ENCODE measurements at places on chromosomes 12 and 14.

DNA sequence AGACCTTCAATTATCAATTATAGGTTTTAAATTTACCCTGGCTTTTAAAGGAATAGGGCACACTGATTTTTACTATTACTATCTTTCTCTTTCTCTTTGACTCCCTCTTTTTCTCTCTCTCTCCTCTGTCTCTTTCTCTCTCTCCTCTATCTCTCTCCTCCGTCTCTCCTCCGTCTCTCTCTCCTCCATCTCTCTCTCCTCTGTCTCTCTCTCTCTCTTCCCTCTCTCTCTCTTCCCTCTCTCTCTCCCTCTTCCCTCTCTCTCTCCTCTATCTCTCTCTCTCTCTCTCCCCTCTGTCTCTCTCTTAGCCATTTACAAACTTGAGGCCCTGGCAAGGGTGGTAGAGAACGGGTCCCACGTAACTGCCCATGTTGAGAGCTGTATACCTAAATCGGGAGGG, 62.3 kb downstream of the LRIG3 start:
- no peaks in the 10 kb centered on the region for H3K27me3 ChIP-seq
- H3K36me3 ChIP-seq: no peaks in the 10 kb centered on the region
- no peak overlapping the region for H3K27ac ChIP-seq
- H3K4me3 ChIP-seq: no peak overlapping the region

- no peaks in the 10 kb centered on the region for H3K27me3 ChIP-seq
- no peaks in the 10 kb centered on the region for H3K36me3 ChIP-seq
- no peak overlapping the region for H3K27ac ChIP-seq
- H3K4me3 ChIP-seq: no peak overlapping the region
Observed at GRCh38 chr14:50823762-50824636, 7.0 kb downstream of the NIN start.

DNA sequence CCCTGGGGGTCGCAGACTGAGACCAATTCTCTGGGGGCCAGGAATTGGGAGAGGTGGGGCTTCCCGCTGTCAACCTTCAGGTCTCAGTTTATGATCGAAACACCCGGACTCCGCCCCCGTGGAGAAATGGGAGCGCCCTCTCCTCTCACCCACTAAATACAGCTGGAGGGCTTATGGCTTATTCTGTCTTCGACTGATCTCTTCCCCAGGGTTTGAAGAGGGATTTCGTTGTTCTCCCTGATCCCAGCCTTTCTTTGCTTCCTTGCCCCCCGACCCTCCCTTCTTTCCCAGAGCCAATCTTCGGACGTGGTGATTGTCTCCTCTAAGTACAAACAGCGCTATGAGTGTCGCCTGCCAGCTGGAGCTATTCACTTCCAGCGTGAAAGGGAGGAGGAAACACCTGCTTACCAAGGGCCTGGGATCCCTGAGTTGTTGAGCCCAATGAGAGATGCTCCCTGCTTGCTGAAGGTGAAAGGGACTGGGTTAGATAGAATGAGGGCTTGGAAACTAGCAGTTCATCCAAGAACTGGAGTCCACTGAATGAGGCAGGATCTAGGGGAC, 607 bp downstream of the OS9 start:
- H3K4me1 ChIP-seq: peaks cover 13% of the 10 kb centered on the region
- no peak overlapping the region for H3K27ac ChIP-seq
- DNase-seq: no peak
- H3K36me3 ChIP-seq: peaks cover 8% of the 10 kb centered on the region
- H3K4me3 ChIP-seq: peak overlapping the region; percentile 73

DNA sequence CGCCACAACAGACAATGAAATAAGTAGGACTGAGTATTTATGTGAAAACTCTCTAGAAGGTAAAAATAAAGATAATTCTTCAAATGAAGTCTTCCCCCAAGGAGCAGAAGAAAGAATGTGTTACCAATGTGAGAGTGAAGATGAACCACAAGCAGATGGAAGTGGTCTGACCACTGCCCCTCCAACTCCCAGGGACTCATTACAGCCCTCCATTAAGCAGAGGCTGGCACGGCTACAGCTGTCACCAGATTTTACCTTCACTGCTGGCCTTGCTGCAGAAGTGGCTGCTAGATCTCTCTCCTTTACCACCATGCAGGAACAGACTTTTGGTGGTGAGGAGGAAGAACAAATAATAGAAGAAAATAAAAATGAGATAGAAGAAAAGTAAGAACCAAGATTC, 82.7 kb downstream of the VEZT start:
- peaks cover 27% of the 10 kb centered on the region for H3K36me3 ChIP-seq
- no peak for DNase-seq
- H3K4me1 ChIP-seq: peaks cover 26% of the 10 kb centered on the region
- H3K27ac ChIP-seq: no peak overlapping the region
- H3K4me3 ChIP-seq: no peak overlapping the region
- H3K27me3 ChIP-seq: no peaks in the 10 kb centered on the region

DNA sequence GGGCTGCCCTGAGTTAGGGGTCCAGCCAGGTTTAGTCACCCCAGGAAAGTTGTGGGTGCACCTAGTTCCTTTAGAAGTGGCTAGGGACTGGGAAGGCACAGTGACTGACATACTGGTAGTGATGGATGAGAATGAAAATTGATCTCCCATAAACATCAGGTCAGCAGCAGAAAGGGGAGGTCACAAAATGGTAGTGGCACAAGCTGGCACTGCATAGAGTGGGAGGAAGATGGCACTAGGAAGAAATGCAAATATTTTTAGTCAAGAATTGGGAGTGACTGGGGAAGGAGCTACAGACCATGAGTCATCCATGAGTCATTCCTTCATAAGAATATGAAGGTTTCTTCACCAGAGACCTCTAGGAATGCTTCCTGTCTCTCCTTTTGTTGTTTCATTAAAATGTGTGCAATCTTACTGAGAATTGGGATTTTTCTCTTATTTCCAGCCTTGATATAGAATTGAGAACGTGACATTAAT, 198.3 kb upstream of the AMIGO2 start:
- no peaks in the 10 kb centered on the region for H3K36me3 ChIP-seq
- peak overlapping the region; percentile 93 for H3K27ac ChIP-seq
- no peak overlapping the region for H3K4me3 ChIP-seq
- DNase-seq: peak; percentile 50

DNA sequence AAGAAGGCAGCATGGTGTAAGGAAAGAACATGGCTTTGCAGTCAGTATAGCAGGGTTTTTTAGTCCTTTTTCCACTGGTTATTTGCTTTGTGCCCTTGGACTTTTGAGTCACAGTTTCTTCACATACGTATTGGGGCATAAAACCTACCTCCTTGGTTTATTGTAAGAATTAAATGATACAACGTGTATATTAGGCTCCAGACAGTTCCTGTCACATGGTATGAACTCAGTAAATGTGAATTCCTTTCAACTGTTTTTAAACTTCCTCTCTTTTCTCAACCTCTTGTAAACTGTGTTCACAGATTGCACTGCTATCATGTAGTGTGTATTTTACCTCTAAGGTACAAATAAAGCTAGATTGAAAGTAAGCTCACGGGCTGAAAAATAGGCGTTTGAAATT, 29.5 kb downstream of the MSRB3 start:
- no peak for DNase-seq
- H3K27ac ChIP-seq: no peak overlapping the region
- no peaks in the 10 kb centered on the region for H3K4me1 ChIP-seq
- H3K4me3 ChIP-seq: no peak overlapping the region

GRCh38 chr12:39138268-39138667, 232.9 kb upstream of the CPNE8 start:
- no peak overlapping the region for H3K4me3 ChIP-seq
- H3K27me3 ChIP-seq: no peaks in the 10 kb centered on the region
- H3K27ac ChIP-seq: no peak overlapping the region
- no peak for DNase-seq
- no peaks in the 10 kb centered on the region for H3K36me3 ChIP-seq
- H3K4me1 ChIP-seq: no peaks in the 10 kb centered on the region

- no peaks in the 10 kb centered on the region for H3K4me1 ChIP-seq
- no peak overlapping the region for H3K4me3 ChIP-seq
- H3K27ac ChIP-seq: no peak overlapping the region
- H3K27me3 ChIP-seq: peaks cover 79% of the 10 kb centered on the region
- DNase-seq: no peak
Observed at GRCh38 chr12:123840765-123841425, 78.8 kb downstream of the DNAH10 start.

- no peak for DNase-seq
- H3K27ac ChIP-seq: no peak overlapping the region
- H3K36me3 ChIP-seq: no peaks in the 10 kb centered on the region
- no peaks in the 10 kb centered on the region for H3K27me3 ChIP-seq
- H3K4me3 ChIP-seq: no peak overlapping the region
- H3K4me1 ChIP-seq: no peaks in the 10 kb centered on the region
Observed at GRCh38 chr12:95185072-95185471, 32.2 kb downstream of the FGD6 start.

- no peaks in the 10 kb centered on the region for H3K36me3 ChIP-seq
- no peaks in the 10 kb centered on the region for H3K4me1 ChIP-seq
- no peak overlapping the region for H3K27ac ChIP-seq
- H3K27me3 ChIP-seq: no peaks in the 10 kb centered on the region
Observed at GRCh38 chr12:17982556-17982955, 107.4 kb downstream of the RERGL start.

GRCh38 chr14:104735830-104736642, 12.0 kb downstream of the ADSS1 start:
- H3K4me3 ChIP-seq: no peak overlapping the region
- H3K27ac ChIP-seq: no peak overlapping the region
- H3K4me1 ChIP-seq: no peaks in the 10 kb centered on the region
- H3K27me3 ChIP-seq: no peaks in the 10 kb centered on the region
- no peaks in the 10 kb centered on the region for H3K36me3 ChIP-seq

GRCh38 chr12:93121729-93122488, 192.8 kb upstream of the EEA1 start:
- H3K4me1 ChIP-seq: peaks cover 18% of the 10 kb centered on the region
- DNase-seq: peak; percentile 42
- H3K27ac ChIP-seq: peak overlapping the region; percentile 75
- H3K4me3 ChIP-seq: no peak overlapping the region
- H3K27me3 ChIP-seq: no peaks in the 10 kb centered on the region

- DNase-seq: no peak
- no peaks in the 10 kb centered on the region for H3K4me1 ChIP-seq
- peaks cover 84% of the 10 kb centered on the region for H3K27me3 ChIP-seq
- H3K27ac ChIP-seq: no peak overlapping the region
- no peaks in the 10 kb centered on the region for H3K36me3 ChIP-seq
- H3K4me3 ChIP-seq: no peak overlapping the region
Observed at GRCh38 chr14:104567141-104567956, 12.2 kb upstream of the C14orf180 start.

- no peaks in the 10 kb centered on the region for H3K36me3 ChIP-seq
- H3K27me3 ChIP-seq: peaks cover 6% of the 10 kb centered on the region
- H3K27ac ChIP-seq: no peak overlapping the region
Observed at GRCh38 chr12:96902076-96902475, 5.0 kb upstream of the NEDD1 start.

GRCh38 chr12:4068981-4069669, 195.9 kb upstream of the PARP11 start:
- peaks cover 40% of the 10 kb centered on the region for H3K27me3 ChIP-seq
- no peaks in the 10 kb centered on the region for H3K36me3 ChIP-seq
- H3K27ac ChIP-seq: no peak overlapping the region
- no peak for DNase-seq
- H3K4me1 ChIP-seq: no peaks in the 10 kb centered on the region

DNA sequence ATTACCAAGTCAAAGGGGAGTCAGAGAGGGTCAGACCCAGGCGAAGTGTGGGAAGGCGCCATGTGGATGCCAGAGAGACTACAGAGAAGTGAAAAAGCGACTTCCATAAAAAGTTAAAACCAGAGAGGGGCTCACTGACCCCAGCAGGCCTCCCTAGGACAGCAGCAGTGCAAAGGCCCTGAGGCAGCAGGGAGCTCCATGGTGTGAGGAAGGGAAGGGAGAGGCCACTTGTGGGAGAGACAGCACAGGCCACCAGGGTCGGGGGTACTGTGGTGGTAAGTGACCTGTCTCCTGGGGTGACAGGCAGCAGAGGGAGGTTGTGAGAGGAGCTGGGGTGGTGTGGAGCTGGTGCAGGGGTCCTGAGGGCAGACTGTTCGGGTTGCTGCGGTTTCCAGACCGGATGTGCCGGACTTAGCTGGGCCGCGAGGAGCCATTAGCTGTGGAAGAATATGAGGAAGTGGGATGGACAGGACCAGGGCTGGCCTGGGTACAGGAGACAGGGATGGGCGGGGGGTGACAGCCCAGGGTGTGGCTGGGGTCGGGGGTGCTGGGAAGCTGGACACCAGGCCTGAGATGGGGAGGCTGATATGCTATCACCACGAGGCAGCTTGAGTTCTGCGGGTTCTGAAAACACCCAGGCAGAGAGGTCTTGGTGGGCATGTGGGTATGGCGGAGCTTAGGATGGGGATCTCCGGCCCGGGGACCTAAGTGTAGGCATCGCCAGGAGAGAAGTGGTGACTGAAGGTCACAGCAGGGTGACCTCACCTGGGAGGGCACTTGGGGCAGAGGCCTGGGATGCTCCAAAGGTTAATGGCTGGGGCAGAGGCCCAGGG, 22.7 kb downstream of the SETD1B start:
- no peak for DNase-seq
- no peak overlapping the region for H3K4me3 ChIP-seq
- no peak overlapping the region for H3K27ac ChIP-seq
- H3K36me3 ChIP-seq: no peaks in the 10 kb centered on the region

DNA sequence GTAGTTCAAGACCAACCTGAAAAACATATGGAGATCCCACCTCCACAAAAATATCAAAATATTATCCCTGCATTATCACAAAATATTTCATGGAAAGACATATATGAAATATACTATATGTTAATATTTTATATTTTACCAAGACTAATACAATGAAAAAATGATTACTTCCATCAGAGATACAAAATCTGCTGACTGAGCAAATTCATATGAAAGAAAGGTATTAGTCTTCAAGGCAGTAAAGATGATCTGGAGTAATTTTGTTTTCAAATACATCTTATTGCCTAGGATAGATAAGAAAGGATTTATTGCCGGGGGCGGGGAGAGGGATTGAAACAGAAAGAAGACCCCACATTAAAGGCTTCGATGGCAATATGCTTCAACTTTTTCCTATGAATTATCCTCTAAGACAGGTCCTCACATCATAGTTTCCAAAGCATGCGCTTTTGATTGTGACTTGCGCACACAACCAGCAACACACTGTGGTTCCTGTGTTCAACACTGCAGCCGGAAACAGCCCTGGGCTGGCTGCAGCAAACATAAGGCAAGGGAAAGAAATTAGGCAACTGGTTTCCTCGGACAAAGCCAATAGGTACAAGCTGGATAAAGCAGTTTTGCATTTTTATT, 83.2 kb downstream of the SPPL3 start:
- no peaks in the 10 kb centered on the region for H3K36me3 ChIP-seq
- no peak overlapping the region for H3K4me3 ChIP-seq

GRCh38 chr14:32039401-32040030, 37.6 kb upstream of the ARHGAP5 start:
- DNase-seq: no peak
- H3K36me3 ChIP-seq: no peaks in the 10 kb centered on the region
- H3K4me1 ChIP-seq: no peaks in the 10 kb centered on the region

GRCh38 chr12:46459861-46460545, 87.4 kb upstream of the SLC38A2 start:
- H3K36me3 ChIP-seq: peaks cover 5% of the 10 kb centered on the region
- peaks cover 36% of the 10 kb centered on the region for H3K4me1 ChIP-seq
- no peaks in the 10 kb centered on the region for H3K27me3 ChIP-seq
- H3K4me3 ChIP-seq: no peak overlapping the region
- no peak for DNase-seq
- H3K27ac ChIP-seq: no peak overlapping the region
